NT2/D1 (cell line): ENCODE measurements at places on chromosomes 2 and 18.

DNA sequence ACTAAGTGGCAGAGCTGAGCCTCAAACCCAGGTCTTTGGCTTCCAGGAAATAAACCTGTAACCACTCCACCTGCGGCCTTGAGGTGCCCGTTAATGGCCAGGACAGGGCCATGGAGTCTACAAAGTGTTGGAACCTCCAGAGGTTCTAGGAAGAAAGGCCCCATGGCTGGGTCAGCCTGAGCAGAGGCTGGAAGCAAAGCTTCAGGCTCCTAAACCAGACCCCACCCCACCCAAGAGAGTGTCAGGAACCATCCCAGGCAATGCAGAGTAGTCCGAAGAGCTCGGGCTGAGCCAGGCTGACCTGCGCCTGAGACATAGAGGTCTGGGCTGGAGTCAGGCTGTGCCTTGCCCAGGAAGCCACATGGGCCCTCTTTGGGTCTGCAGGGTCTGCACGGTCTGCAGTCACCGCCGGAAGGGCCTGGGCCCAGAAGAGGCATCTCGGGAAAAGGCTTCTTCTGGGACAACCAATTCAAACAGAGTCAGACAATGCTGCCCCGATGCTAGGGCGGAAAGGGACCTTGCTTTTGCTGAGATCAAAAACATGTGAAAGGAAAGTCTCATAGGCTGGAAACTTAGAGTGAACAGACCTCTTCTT is 6.4 kb downstream of the CIB4 start:
- no peak for DNase-seq

DNA sequence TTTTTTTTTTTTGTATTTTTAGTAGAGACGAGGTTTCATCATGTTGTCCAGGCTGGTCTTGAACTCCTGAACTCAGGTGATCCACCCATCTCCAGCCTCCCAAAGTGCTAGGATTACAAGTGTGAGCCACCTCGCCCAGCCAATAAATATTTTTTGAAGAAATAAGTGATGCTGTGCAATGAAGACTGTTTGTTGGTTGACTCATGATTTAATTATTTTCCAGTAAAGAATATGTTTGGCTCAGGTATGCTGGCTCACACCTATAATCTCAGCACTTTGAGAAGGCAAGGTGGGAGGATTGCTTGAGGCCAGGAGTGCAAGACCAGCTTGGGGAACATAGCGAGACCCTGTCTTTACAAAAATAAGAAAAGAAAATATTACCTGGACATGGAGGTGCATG is 41.8 kb upstream of the LPIN2 start:
- DNase-seq, result no peak

DNA sequence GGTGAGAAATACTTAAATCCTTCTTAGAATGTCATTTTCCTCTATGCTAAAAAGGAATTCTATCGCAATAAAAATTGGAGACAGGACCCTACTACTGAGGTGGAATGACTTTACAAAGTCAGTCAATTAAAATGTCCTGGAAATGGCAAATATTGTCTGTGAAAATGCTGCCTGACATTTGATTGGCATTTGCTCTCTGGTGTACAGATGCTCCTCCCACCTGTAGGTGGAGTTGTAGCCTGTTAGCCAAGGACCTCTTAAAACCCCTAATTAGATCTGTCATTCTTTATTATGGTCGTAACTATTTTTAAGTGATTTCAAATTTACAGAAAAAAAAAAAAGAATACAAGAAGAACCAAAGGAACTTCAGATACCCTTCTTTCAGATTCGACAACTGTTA is 393.1 kb upstream of the KLHL29 start:
- DNase-seq, result no peak

GRCh38 chr2:189763908-189764661 is 1.5 kb upstream of the OSGEPL1 start:
- DNase-seq, result no peak

DNA sequence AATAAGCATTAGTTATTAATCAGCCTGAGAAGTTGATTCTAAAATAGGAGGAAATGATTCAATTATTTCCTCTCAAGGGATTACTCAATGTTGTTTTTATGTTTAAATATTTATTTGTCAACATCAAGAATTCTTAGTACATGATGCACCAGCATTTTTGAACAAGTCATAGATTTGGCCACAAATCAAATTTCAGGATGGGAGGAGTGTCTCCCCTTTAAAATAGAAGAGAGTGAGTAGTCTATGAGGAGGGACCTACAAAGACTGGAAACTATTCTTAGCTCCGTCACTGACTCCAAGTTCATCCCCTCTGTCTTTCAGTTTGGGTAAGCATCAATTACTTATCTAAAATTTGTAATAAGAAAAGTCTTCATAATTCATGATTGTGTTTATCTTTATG is 18.6 kb upstream of the IL18R1 start:
- no peak for DNase-seq

- no peak for DNase-seq
Measured at GRCh38 chr2:23761638-23762037, 165.3 kb downstream of the ATAD2B start.

- peak; percentile 23 for DNase-seq
Measured at GRCh38 chr2:161122772-161123530, 37.3 kb upstream of the TANK start.

GRCh38 chr2:238139196-238140039 is 950 bp downstream of the KLHL30 start:
- no peak for DNase-seq

GRCh38 chr2:145094370-145094769 is 574.5 kb upstream of the ZEB2 start:
- DNase-seq, result no peak

DNA sequence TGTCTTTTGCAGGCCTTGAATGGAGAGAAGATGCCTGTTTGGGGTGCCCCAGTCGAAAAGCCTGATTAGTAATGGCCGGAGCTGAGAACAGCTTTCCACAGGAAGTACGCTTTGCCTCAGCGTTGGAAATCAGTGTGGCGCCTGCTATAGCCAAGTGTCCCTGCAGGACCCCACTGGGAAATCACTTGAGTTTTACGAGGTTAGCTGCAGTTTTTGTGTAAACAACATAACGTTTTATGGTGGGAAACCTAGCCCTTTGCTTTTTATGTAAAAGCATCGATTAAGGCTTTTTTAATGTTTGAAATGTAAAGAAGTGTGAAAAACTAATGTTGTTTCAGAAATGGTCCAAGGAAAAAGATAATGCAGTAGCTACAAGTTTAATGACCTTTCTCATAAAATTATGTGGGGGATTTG is 234.2 kb downstream of the TTC32 start:
- no peak for DNase-seq

DNA sequence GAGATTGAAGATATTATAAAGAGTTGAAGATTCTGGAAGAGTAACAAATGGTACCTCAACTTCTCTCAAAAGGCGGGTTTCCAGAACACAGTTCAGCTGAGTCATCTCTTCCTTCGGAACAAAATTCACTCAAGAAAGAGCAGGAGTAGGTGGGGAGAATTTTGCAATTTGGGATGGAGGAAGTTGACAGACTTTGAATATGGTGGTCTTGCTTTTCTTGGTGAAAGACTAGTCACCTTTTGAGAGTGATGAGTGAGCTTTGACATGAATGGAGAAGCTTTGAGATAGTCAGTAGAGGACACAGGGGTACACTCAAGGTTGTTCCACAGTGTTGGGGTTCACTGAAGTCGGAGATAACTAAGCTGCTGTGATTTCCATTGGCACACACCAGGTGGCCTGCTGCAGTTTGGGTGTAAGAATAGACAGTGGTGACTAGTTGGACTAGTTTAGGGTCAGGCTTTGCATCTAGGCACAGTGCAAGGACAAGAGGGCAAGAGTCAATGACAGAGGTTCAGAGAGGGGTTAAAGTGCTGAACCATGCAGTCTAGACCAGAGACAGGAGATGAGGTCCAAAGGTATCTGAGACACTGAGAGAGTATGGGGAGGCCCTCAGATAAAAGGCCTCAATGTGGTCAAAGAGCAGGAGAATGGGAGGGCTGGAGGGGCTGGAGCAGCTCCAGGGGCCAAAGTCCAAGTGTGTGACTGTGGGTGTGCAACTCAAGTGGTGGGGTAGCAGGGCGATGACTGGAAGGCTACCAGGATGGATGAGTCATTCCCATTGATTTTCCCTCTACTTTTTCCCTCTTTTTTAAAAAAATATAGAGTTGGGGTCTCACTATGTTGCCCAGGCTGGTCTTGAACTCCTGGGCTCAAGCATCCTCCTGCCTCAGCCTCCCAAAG is 7.7 kb downstream of the CCL20 start:
- no peak for DNase-seq

DNA sequence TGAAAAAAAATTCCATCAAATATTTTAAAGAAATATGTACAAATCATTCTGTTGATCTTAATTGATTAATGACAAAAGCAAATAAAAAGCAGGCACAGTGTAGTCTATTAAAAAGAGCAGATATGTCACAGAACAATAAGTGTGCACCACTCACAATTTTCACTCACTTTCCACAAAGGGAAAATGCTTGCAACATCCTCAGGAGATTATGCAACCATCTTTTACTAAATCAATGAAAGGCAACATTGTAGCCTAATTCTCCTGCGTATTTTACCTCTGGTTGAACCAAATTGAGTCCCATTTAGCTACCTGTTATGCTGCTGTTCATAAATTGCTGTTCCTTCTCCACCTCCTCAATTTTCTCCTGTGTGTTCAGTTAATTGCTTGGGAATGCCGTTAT is 1346.8 kb upstream of the PIK3C3 start:
- no peak for DNase-seq

GRCh38 chr18:9334973-9335696 is 562 bp downstream of the TWSG1 start:
- no peak for DNase-seq

DNA sequence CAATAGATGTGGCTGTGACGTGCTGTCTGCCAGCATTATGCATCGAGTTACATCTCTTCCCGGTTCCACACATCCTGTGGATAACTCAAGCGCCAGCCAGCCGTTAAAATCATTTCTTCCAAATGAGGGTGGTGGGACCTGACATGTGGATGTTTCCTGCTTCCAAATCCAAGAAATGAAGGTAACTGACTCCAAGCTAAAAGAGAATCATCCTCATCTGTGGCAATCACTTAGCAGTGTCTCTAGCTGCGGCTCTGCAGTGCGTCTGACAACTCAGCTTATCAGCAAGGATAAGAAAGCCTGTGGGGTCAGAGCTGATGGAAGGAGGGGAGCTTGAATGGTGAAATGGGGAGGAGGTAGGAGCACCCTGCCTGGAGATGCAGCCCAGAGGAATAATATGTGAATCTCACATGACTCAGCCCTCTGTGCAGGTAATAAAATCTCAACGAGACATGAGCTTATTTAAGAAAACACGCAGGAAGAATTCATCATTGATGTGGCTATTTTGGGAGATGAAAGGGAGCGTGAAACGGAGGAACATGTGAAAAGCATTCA is 382.2 kb upstream of the TRIB2 start:
- DNase-seq, result no peak

- no peak for DNase-seq
Measured at GRCh38 chr2:157876786-157877138, 632 bp upstream of the ACVR1 start.

DNA sequence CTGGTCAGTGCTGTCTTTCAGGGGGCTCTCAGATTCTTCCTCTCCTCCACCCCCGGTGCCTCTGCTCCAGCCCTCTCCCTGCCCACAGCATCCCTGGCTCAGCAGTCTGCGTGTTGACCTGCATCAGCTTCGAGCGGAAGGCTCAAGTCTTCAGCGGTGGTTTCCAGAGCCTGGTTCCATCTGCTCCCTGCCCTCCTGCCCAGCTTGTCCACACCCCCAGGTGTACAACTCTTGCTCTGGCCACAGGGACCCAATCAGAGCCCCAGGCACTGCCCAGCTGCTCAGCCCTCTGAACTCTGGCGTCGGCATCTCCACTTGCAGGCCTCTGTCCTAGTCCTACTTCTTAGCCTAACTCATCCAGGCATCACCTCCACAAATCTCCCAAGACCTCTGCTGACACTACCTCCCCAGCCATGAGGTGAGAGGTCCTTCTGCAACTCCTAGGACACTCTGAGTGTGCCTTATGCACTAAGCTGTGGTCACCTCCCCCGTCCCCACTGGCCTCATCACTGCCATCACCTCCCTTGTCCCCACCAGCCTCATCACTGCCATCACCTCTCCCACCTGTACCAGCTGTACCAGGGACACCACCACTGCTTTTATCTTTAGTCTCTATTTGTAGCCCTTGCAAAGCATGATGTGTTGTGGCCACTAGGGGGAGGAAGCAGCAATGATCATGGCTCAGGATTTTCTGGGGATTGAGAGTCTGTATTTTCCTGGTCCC is 60.9 kb downstream of the EDAR start:
- DNase-seq, result peak; percentile 49

GRCh38 chr2:70919672-70920366 is 15.9 kb upstream of the ATP6V1B1 start:
- DNase-seq, result peak; percentile 86

DNA sequence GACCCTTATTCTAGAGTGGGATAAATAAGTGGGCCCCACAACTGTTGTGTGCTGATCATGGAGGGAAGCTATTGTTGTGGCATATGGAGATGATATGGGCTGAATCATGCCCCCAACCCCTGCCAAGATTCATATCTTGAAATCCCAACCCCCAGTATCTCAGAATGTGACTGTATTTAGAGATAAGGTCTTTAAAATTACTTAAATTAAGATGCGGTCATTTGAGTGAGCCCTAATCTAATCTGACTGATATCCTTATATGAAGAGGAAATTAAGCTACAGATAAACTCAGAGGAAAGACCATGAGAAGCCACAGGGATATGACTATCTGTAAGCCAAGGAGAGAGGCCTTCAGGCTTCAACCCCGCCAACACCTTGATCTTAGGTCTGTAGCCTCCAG is 188.3 kb upstream of the RND3 start:
- no peak for DNase-seq

- no peak for DNase-seq
Measured at GRCh38 chr18:12162786-12163185, 69.1 kb downstream of the ANKRD62 start.

GRCh38 chr2:10584843-10585475 is 104.8 kb downstream of the NOL10 start:
- DNase-seq, result peak; percentile 51

DNA sequence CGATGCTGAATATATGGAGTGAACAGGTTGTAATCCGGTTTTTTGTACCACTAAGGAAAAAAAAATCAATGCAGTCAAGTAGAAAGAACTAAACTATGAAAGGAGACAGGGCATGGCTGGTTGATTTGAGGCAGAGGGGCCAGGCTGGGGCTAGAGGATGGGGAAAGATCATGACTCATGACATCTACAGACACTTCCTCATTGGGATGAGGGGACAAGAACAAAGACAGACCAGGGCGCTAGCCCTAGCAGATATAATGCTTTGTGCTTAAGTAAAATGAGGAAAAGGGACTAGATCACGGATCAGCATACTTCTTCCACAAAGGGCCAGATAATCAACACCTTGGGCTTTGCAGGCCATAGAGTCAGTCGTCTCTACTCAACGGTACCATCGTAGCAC is 55.8 kb downstream of the ST6GAL2 start:
- DNase-seq, result no peak

GRCh38 chr2:223386984-223387383 is 215.2 kb downstream of the SCG2 start:
- DNase-seq, result no peak

GRCh38 chr2:241511091-241511741 is 2.8 kb upstream of the STK25 start:
- no peak for DNase-seq

GRCh38 chr2:25294573-25295462 is 46.9 kb downstream of the DNMT3A start:
- DNase-seq, result no peak

- no peak for DNase-seq
Measured at GRCh38 chr18:24228667-24229041, 89.8 kb downstream of the CABYR start.

- no peak for DNase-seq
Measured at GRCh38 chr2:102672107-102672776, 52.9 kb downstream of the SLC9A2 start.

- no peak for DNase-seq
Measured at GRCh38 chr2:164835302-164835701, 6.3 kb downstream of the COBLL1 start.
